Stimulated activated CD4-positive, alpha-beta T cell treated with anti-CD3 and anti-CD28 coated beads, Interleukin-12 subunit alpha, Interleukin-12 subunit beta, amount 100 ng/mL, for 4 hours (primary cell): ENCODE measurements at places on chromosomes 3 and 15.

DNA sequence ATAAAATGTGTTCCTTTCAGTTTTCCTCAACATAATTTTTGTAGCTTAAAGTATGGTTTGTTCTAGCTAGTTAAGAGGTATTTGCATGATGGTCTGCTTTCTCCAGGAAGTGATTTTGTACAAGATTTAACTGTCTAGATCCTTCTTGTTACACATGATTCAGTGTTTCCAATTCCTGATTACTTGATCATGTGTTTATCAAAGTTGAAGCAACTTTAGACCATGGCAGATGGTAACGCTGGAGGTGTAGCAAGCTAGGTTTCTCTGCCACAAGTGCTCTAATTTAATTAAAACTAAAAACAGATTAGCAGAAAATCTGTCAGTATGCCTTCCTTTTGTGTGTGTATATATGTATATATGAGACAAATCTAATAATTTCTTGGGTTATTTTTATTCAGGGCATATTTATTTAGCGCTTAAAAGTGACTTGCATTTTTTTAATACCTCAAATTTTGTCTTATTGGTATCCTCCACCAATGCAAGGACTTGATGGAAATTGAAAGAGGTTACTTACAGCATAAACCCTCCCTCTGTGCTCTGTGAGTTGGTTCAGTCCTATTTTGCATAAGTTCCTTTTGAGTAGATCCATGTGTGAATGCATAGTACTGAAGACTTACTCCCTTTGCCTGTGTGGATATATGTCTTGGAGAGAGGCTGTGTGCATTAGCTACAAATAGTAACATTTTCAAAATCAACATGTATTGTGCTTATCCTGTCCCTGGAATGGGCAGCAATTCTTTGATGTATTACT is 157.3 kb upstream of the CGNL1 start:
- no peak for DNase-seq

DNA sequence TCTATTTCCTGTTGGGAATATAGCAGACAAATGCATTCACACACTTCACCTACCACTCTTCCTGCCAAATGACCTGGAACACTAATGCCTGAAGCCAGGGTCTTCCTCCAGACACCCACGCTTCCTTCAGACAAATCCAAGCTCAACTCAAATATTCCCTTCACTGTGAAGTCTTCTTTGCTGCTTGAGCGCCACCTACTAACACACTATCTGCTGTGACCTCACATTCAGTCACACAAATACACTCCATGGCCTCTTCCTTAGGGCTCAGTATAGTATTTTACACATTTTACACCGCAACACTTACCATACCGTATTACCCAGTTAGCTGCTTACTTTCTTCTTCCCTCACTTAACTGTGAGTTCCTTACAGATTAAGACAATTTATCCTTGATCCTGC is 149.4 kb downstream of the SHOX2 start:
- DNase-seq: no peak

DNA sequence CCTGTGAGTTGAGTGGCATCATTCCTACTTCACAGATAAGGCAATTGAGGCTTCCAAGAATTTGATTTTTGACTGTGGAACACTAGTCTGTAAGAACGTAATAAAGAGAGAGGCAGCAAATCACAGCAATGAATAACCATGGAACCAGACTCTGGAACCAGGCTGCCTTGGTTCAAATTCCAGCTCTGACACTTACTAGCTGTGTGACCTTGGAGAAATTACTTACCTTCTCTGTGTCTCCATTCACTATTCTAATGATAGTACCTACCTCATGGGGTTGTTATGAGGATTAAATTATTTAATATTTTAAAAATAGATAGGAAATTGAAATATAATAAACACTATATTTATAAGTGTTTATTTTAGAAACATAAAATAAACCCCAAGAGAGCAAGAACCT is 12.6 kb upstream of the IGDCC3 start:
- DNase-seq: no peak

DNA sequence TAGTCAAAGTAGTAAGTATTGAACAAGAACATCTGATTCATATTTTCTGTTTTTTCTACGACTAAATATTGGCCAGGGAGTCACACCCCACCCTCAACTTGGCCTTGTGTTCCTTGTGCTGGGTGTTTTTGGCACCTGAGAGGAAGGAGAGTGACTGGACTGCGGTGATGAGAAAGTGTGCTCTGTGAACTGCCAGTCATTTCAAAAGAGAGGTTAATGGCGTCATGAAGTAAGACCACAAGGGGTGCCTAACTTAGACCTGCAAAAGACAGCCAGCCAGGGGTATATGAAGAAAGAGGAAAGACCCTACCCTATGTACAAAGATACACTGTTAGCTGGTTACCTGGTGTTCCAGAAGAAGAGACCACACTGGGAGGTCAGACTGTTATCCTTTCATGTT is 58.4 kb upstream of the COL8A1 start:
- no peak for DNase-seq

DNA sequence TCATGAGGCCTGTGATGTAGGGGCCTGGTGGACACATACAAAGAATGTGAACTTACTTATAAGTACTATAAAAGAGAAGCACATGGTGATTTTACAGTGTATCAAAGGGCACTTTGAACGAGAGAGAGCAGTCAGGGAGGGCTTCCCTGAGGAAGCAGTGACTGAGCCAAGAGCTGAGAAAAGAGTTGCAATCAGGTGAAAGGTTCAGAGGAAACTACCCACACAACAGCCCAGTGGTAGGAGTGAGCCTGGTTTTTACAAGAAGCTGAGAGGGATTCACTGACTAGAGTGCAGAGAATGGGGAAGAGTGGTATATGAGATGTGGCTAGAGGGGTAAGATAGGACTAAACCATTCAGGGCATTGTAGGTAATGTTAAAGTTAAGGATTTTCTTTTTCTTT is 57.1 kb downstream of the CALML4 start:
- DNase-seq: no peak

DNA sequence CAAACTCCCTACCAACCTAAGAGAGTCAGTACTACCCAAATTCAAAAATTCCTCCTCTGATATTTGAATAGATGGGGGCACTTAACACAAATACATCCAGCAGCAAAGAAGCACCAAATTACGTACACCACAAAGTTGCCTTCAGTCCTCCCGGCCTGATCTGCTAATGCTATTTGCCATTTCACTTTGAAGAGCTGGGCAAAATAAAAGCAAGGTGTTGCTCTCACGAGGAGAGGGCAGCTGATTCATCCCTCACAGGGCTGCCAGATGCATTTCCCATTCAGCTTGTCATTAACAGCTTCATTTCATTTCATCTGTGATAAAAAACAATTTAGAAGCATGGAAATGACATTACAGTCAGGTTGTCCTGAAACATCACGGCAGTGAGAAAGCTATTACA is 283.4 kb upstream of the VEPH1 start:
- DNase-seq: no peak

DNA sequence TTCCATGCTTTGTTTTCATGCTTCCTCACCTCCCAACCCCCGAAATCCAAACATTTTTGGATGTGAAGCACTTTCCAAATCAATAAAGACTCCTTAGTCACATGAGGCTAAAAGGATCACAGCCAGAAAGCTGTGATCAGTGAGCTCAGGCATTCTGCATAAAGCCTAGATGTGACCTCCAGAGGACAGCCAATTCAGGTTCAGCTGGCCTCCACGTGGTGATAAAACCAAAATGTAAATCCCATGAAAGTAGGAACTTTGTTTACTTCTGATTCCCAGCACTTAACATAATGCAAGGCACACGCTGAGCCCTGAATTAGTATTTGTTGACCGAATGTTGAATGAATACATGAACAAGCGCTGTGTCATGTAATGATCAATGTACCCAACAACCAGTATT is 249.5 kb upstream of the EOMES start:
- no peak for DNase-seq

DNA sequence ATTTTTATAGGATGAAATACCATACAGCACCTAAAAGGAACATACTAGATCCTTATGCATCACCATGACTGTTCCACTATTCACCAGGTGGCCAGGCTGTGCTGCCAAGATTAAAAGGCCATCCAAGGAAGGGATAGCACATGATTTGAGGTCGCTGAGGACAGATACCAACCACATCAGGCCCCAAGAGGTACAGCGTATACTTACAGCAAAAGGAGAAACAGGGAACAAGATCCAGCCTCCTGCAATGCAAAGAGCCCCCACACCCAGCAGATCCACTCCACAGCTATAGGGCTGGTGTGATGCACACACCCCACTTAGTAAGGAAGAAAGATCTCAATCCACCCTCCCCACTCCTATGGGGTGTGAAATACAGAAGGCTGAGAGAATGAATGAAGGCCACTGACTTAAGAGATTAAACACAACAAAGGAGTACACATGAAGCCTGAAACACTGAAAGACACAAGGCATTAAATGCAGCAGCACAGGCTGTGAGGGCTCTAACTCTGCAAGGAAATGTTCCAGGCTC is 32.0 kb upstream of the ZNF445 start:
- no peak for DNase-seq
